ENCODE measurements at places on chromosomes 7 and 10.

- DNase-seq, result no peak
Observed at GRCh38 chr7:84546403-84546802, 351.8 kb upstream of the SEMA3A start.

- no peak for DNase-seq
Observed at GRCh38 chr10:70513848-70514309, 35.3 kb downstream of the PALD1 start.

- DNase-seq, result no peak
Observed at GRCh38 chr7:99429756-99430155, 8.8 kb downstream of the PTCD1 start.

DNA sequence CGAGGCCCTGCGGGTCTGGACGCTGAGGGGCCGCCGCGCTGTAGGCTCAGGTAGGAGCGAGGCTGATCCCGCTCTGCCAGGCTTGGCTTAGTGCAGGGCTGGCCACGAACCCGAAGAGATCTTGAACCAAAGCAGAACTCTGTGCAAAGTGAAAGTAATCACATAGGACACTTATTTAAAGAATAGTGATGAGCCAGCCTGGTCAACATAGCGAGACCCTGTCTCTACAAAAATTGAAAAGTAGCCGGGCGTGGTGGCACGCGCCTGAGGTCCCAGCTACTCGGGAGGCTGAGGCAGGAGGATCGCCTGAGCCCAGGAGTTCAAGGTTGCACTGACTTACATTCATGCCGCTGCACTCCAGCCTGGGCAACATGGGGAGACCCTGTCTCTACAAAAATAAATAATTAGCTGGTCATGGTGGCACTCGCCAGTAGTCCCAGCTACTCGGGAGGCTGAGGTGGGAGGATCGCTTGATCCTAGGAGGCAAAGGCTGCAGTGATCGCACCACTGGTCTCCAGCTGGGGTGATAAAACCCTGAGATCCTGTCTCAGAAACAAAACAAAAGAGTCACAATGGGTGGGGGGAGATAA is 541 bp downstream of the ZSCAN25 start:
- DNase-seq, result no peak

DNA sequence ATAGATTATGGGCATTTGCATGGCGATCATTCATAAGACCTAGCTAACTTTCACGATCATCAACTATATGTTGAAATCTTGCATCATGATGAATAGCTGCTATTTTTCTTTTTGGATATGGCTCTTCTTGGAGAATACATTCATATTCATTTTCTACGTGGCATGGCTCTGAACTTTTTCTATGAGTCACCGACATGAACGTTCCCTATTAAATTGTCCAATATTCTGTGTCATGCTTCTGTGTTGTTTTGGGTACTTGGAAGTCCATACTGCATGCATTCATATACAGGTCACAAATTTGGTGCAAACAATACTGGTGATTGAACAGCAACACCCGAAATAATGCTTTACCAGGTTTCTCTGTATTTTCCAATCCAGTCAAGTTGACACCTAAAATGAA is 37.9 kb upstream of the ANKRD1 start:
- DNase-seq, result no peak

DNA sequence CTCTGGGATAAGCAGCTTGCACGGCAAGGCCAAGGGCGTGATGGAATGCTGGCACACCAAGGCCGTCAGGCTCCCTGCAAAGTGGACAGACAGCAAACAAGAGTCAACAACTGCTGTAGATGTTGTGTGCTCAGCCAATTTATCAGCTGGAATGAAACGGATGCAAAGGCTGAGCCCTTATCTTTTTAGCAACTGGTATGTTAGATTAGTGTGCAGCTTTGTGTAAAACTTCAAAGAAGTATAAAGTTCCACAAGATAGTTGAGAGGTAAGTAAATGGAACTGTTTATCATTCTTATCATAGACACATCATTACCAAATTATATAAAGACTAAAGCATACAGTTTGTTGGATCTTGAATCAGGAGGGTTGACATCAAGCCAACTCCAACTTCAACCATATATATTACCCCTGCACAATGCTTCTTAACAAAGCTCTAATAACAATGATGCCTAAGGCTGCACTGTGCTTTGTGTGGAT is 289.0 kb downstream of the TNS3 start:
- DNase-seq, result no peak

DNA sequence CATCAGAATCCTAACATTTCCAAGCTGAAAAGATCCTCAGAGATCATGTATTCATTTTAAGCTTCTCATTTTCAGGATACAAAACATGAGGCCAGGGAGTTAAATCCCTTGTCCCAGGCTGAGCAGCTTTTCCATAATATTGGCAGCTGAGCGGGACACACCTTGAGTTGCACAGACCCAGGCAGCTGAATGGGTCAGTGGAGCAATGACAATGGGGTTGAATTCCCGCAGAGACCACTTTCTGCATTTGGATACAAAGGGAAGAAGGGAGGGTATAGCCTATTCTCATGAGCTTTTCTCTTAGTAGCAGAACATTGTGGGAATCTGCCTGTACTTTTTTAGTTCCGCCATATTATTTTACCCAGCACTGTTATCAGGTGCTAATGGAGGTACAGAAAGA is 49.5 kb downstream of the PRR15 start:
- DNase-seq, result no peak

DNA sequence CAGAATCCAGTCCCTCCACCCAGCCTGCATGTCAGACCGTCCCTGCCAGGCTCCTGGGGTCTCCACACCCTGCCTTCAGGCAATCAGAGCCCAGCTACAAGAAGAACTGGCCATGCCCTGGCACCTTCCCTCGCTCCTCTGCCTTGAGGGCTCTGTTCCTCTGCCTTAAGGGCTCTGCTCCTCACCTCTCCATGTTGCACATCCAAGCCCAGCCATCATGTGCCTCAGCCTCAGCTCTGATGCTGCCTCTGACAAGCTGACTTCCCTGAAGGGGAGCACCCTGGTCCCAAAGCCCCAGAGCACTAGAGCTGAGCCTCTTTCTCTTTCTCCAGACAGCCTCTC is 50.3 kb upstream of the ANTXRL start:
- DNase-seq, result no peak

Data from T-cell (primary cell).